ENCODE measurements at places on chromosomes 2 and 18. TPM values are rescaled to one million over a fixed set of nuclear protein-coding genes. Genes with fewer than 3 reads are reported as not detected.

The NLRC4 gene
- not detected for total RNA-seq

The KCTD18 gene
- total RNA-seq = 22.4 TPM

The STPG4 gene
- 0.20 TPM for total RNA-seq

The NXPH2 gene
- 0.25 TPM for total RNA-seq

Data from cardiac ventricle fibroblast (primary cell).